Activated CD8-positive, alpha-beta T cell treated with anti-CD3 and anti-CD28 coated beads for 36 hours (primary cell): ENCODE measurements at places on chromosomes 16 and 17.

GRCh38 chr17:75996665-75997590 lies 3.7 kb upstream of the CDK3 start:
- DNase-seq = peak; percentile 57

- peak; percentile 84 for DNase-seq
Observed at GRCh38 chr17:74431568-74432423, at the start of gene GPRC5C. Gene GPRC5C (plus strand): TSS chr17:74432088. CDS start chr17:74439777, 7,689 bp downstream.

GRCh38 chr16:80559369-80559768 lies 18.6 kb downstream of the DYNLRB2 start:
- no peak for DNase-seq

DNA sequence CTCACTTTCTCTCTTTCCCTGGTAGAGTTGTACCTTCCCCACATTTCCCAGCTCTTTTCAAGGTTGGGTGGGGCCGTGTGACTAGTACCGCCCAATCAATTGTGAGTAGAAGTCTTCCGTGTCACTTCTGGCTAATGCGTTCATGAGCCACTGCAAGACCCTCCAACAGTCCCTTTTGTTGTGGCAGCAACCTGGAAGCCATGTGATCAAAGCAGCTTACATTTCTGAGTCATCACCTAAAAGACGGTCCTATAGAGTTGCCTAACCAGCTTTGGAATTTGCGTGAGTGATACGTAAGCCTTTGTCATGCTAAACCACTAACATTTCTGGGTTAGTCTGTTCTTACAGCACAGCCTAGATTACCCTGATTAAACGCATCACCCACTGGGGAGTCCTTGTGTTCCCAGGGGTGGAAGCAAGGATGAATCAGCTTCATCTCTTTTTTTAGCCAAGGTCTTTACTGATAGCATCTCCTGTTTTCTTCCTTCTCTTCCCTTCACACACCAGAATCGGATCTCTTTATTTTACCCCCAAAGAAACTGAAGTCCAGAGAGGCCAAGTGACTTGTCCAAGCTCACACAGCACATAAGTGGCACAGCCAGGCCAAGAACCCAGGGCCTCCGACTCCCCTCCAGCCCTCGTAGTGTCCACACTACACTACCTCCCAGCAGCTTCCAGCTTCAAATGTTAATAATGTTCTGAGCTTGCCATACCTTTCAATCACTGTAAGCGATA lies 366.3 kb upstream of the XYLT1 start:
- no peak for DNase-seq

DNA sequence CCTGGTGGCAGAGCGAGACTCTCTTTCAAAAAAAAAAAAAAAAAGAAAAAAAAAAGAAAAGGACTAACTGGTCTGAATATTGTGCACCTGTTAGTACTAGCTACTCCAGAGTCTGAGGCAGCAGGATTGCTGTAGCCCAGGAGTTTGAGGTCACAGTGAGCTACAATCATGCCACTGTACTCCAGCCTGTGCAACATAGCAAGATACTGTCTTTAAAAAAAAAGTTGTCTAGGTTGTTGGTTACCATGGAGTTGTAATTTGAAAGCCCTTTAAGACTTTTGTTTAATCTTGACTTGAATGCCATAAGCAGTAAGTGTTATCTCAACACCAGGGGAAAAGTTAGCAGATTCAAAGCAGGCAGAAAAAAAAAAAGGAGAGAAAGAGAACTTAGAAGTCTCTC lies 10.9 kb upstream of the C16orf54 start:
- no peak for DNase-seq
